MCF 10A (cell line): ENCODE measurements at places on chromosomes 3 and 15. TPM values are rescaled to one million over a fixed set of nuclear protein-coding genes. Genes with fewer than 3 reads are reported as not detected.

The RBP2 gene
- total RNA-seq: not detected in 2 replicates

DNA sequence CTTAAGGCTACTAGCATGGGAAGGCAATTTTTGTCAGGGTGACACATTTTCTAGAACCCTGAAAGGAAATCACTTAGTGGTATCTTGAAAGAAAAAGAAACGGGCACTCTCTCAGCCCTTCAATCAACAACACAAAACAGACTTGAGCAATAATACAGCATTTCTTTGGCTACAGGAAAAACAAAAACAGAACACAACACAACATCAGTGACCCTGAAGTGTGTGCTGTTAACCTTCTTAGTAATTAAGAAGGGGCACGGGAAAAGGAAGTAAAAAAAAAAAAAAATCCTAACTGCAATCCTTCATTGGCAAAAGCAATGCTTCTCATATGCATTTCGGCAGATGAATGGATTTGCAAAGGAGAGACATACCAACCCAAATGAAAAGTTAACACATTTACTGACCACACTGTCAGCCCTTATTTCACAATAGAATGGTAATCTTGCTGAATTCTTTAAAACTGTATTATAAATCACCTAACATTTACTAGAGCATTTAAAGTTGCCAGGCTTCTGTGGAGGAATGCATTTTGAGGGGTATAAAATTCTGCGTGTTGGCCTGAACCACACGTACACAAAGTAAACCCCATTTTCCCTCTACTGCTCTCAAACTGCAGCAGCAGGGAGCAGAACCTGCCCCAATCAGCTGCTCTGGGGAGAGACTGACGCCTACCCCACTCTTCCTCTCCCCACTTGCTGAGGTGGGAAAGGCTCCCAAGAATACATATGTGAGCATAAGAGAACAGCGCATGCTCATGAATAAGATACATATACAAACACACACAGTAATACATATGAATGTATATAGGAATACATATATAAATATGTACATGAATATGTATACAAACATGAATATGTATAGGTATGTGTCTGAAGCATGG, 198.5 kb downstream of the FOXP1 start:
- H3K36me3 ChIP-seq: peaks cover 11% of the 10 kb centered on the region
- H3K27ac ChIP-seq: no peak overlapping the region
- DNase-seq: no peak
- H3K27me3 ChIP-seq: no peaks in the 10 kb centered on the region

- no peak overlapping the region for H3K27ac ChIP-seq
- no peaks in the 10 kb centered on the region for H3K27me3 ChIP-seq
- no peaks in the 10 kb centered on the region for H3K4me1 ChIP-seq
Measured at GRCh38 chr3:60696428-60697125, 554.7 kb downstream of the FHIT start.

The CTXN2 gene
- total RNA-seq: not detected in 2 replicates

The PRR20G gene
- not detected in 2 replicates for total RNA-seq

DNA sequence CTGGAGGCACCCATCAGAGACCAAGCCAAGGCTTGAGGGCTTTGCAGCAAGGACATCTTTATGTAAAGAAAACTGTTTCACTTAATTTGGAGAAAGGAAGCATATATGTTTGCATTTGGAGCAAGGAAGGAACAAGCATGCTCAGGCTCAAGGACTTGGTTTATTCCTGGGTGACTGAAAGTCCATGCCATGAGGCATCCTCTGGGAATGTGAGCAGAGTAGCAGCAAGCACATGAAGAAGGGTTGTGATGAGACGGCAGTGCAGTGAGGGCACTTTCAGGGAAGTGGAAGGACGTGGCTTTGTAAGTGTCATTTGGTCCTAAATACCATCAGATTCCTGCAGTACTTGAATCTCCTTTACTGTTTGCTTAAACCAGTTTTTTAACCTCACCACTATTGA, 26.8 kb downstream of the POLG start:
- H3K27me3 ChIP-seq: no peaks in the 10 kb centered on the region
- H3K36me3 ChIP-seq: peaks cover 34% of the 10 kb centered on the region
- DNase-seq: no peak
- no peak overlapping the region for H3K4me3 ChIP-seq

The ZNF385D gene
- 1.5 and 1.8 TPM in 2 replicates for total RNA-seq

The LDHAL6B gene
- not detected in 2 replicates for total RNA-seq

The CLDN16 gene
- total RNA-seq: 0.23 TPM in 1 of 2 replicates, not detected in the other

The BLM gene
- 2.8 and 5.2 TPM in 2 replicates for total RNA-seq

- no peak overlapping the region for H3K4me3 ChIP-seq
- no peak overlapping the region for H3K27ac ChIP-seq
- H3K4me1 ChIP-seq: no peaks in the 10 kb centered on the region
Measured at GRCh38 chr3:16467393-16467792, 46.1 kb downstream of the RFTN1 start.

GRCh38 chr15:50137893-50138292, 18.9 kb upstream of the ATP8B4 start:
- H3K36me3 ChIP-seq: peaks cover 5% of the 10 kb centered on the region
- DNase-seq: no peak
- no peak overlapping the region for H3K4me3 ChIP-seq
- H3K27me3 ChIP-seq: no peaks in the 10 kb centered on the region
- H3K4me1 ChIP-seq: peaks cover 41% of the 10 kb centered on the region

The HTR3D gene
- not detected in 2 replicates for total RNA-seq

The SLC9C1 gene
- total RNA-seq: not detected in 2 replicates

GRCh38 chr3:17302170-17302569, 417.4 kb downstream of the PLCL2 start:
- no peak for DNase-seq
- no peak overlapping the region for H3K27ac ChIP-seq
- H3K4me1 ChIP-seq: no peaks in the 10 kb centered on the region

GRCh38 chr15:36608180-36608579, 28.8 kb downstream of the CDIN1 start:
- no peak for DNase-seq
- no peak overlapping the region for H3K27ac ChIP-seq
- no peaks in the 10 kb centered on the region for H3K36me3 ChIP-seq

GRCh38 chr3:180073561-180073960, 36.8 kb upstream of the PEX5L start:
- no peaks in the 10 kb centered on the region for H3K4me1 ChIP-seq
- no peak overlapping the region for H3K4me3 ChIP-seq
- H3K27ac ChIP-seq: no peak overlapping the region
- H3K27me3 ChIP-seq: no peaks in the 10 kb centered on the region
- peak; percentile 3 for DNase-seq
- H3K36me3 ChIP-seq: no peaks in the 10 kb centered on the region

The CSPG5 gene
- total RNA-seq: 0.44 and 0.71 TPM in 2 replicates

The SLC24A5 gene
- total RNA-seq: not detected in 2 replicates

- no peak overlapping the region for H3K27ac ChIP-seq
- DNase-seq: no peak
- H3K27me3 ChIP-seq: no peaks in the 10 kb centered on the region
Measured at GRCh38 chr3:197503652-197504051, 52.1 kb downstream of the BDH1 start.

DNA sequence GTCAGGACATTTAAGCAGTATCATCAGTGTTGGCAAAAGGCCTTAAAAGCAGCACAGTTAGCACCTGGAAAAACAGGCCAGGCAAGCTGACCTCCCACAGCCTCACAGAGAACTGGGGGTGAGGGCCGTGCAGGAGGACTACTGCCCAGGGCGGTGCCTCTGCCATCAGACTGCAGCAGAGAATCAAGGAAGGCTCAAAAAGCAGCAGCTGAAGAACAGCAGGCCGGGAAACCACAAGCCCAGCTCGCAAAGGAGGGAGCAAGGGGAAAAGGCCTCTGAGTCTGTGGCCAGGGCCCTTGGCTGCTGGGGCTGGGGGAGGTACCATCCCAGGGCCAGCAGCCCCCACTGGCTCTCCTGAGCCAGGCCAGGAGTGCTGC, 84.2 kb downstream of the SEC22A start:
- peaks cover 26% of the 10 kb centered on the region for H3K27me3 ChIP-seq
- H3K4me3 ChIP-seq: no peak overlapping the region
- no peak overlapping the region for H3K27ac ChIP-seq
- DNase-seq: no peak

The REC114 gene
- total RNA-seq: not detected in 2 replicates

The TICRR gene
- 6.6 and 8.5 TPM in 2 replicates for total RNA-seq

GRCh38 chr15:98914626-98915025, 93.0 kb downstream of the PGPEP1L start:
- H3K27ac ChIP-seq: no peak overlapping the region
- H3K4me3 ChIP-seq: no peak overlapping the region
- H3K27me3 ChIP-seq: no peaks in the 10 kb centered on the region
- DNase-seq: peak; percentile 71
- H3K36me3 ChIP-seq: peaks cover 84% of the 10 kb centered on the region

GRCh38 chr15:81296673-81297072, 27.3 kb downstream of the STARD5 start:
- no peaks in the 10 kb centered on the region for H3K27me3 ChIP-seq
- H3K4me3 ChIP-seq: no peak overlapping the region
- peaks cover 22% of the 10 kb centered on the region for H3K4me1 ChIP-seq
- H3K27ac ChIP-seq: no peak overlapping the region
- DNase-seq: peak; percentile 48
- no peaks in the 10 kb centered on the region for H3K36me3 ChIP-seq

DNA sequence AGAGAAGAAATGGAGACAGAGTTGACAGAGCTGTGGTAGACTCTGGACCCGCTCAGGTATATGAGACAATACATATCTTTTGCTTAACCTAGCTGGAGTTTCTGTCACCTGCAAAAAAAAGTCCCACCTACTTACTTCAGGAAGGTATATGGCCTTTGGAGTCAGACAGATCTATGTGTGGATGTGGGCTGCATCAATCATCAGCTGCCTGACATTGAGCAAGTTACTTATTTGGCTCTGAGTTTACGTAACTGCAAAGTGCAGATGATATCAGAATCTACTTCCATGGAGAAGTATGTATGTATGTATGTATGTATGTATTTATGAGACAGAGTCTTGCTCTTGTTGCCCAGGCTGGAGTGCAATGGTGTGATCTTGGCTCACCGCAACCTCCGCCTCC, 124.3 kb downstream of the MYLK start:
- peaks cover 12% of the 10 kb centered on the region for H3K36me3 ChIP-seq
- no peak overlapping the region for H3K4me3 ChIP-seq
- no peaks in the 10 kb centered on the region for H3K27me3 ChIP-seq
- DNase-seq: no peak

GRCh38 chr3:157865352-157866000, 240.7 kb downstream of the SHOX2 start:
- no peaks in the 10 kb centered on the region for H3K27me3 ChIP-seq
- H3K4me3 ChIP-seq: no peak overlapping the region
- H3K4me1 ChIP-seq: no peaks in the 10 kb centered on the region
- H3K27ac ChIP-seq: no peak overlapping the region
- no peaks in the 10 kb centered on the region for H3K36me3 ChIP-seq

The DUOXA2 gene
- not detected in 2 replicates for total RNA-seq

The CD86 gene
- not detected in 2 replicates for total RNA-seq

GRCh38 chr3:62406945-62407344, 33.6 kb upstream of the FEZF2 start:
- no peak for DNase-seq
- H3K36me3 ChIP-seq: no peaks in the 10 kb centered on the region
- H3K4me3 ChIP-seq: no peak overlapping the region
- H3K27ac ChIP-seq: no peak overlapping the region
- H3K4me1 ChIP-seq: no peaks in the 10 kb centered on the region

DNA sequence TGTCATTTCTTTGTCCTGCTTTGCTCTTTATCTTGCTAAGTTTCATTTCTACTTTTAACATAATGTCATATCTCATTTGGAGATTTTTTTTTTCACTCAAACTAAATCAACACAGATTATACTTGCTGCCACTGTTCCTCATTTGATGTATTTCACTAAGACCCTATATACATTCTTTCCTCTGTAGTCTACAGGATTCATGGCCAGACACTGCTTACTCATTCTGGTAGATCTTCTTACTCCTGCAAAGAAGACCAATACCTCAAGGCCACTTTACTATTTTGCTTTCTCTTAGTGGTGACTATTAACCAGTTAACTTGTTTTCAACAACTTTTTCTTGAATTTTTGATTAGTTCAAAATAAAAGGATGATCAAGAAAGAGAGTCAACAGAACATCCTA, 26.6 kb downstream of the SLC24A5 start:
- no peaks in the 10 kb centered on the region for H3K27me3 ChIP-seq
- H3K4me1 ChIP-seq: peaks cover 30% of the 10 kb centered on the region
- H3K27ac ChIP-seq: no peak overlapping the region
- peaks cover 7% of the 10 kb centered on the region for H3K36me3 ChIP-seq

The SPESP1 gene
- total RNA-seq: 16.8 and 17.6 TPM in 2 replicates
